Endothelial cell of umbilical vein (primary cell): ENCODE measurements at places on chromosomes 4 and X. TPM values are rescaled to one million over a fixed set of nuclear protein-coding genes. Genes with fewer than 3 reads are reported as not detected.

PTCHD1 gene
- not detected in 2 replicates for total RNA-seq

- peaks cover 4% of the 10 kb centered on the region for H3K27me3 ChIP-seq
- H3K4me3 ChIP-seq, result no peak overlapping the region
- no peak for DNase-seq
- H3K36me3 ChIP-seq, result no peaks in the 10 kb centered on the region
- H3K27ac ChIP-seq, result no peak overlapping the region
- H3K4me1 ChIP-seq, result peaks cover 13% of the 10 kb centered on the region
Observed at GRCh38 chr4:90124276-90124675, 2.9 kb upstream of the CCSER1 start.

ABRAXAS1 gene
- 14.0 and 16.7 TPM in 2 replicates for total RNA-seq

IGSF1 gene
- total RNA-seq, result not detected in 2 replicates

- no peaks in the 10 kb centered on the region for H3K36me3 ChIP-seq
- no peaks in the 10 kb centered on the region for H3K4me1 ChIP-seq
- no peak for DNase-seq
- no peak overlapping the region for H3K4me3 ChIP-seq
Observed at GRCh38 chrX:84760560-84760959, 243.1 kb upstream of the APOOL start.

USP26 gene
- total RNA-seq, result not detected in 2 replicates

- H3K27ac ChIP-seq, result no peak overlapping the region
- no peaks in the 10 kb centered on the region for H3K27me3 ChIP-seq
- no peaks in the 10 kb centered on the region for H3K36me3 ChIP-seq
- no peak for DNase-seq
- no peaks in the 10 kb centered on the region for H3K4me1 ChIP-seq
Observed at GRCh38 chr4:30294295-30294694, 425.9 kb upstream of the PCDH7 start.

- no peaks in the 10 kb centered on the region for H3K4me1 ChIP-seq
- DNase-seq, result no peak
- no peak overlapping the region for H3K4me3 ChIP-seq
- peaks cover 3% of the 10 kb centered on the region for H3K27me3 ChIP-seq
- no peaks in the 10 kb centered on the region for H3K36me3 ChIP-seq
Observed at GRCh38 chr4:141207961-141208360, 12.7 kb upstream of the ZNF330 start.

GRCh38 chrX:78618987-78619386, 40.1 kb downstream of the RTL3 start:
- no peaks in the 10 kb centered on the region for H3K4me1 ChIP-seq
- no peaks in the 10 kb centered on the region for H3K27me3 ChIP-seq
- H3K36me3 ChIP-seq, result no peaks in the 10 kb centered on the region

- no peaks in the 10 kb centered on the region for H3K27me3 ChIP-seq
- no peak overlapping the region for H3K27ac ChIP-seq
- no peak for DNase-seq
- peaks cover 11% of the 10 kb centered on the region for H3K4me1 ChIP-seq
Observed at GRCh38 chr4:8266508-8266907, 3.0 kb upstream of the HTRA3 start.

PNMA6F gene
- total RNA-seq, result not detected in 2 replicates

DNA sequence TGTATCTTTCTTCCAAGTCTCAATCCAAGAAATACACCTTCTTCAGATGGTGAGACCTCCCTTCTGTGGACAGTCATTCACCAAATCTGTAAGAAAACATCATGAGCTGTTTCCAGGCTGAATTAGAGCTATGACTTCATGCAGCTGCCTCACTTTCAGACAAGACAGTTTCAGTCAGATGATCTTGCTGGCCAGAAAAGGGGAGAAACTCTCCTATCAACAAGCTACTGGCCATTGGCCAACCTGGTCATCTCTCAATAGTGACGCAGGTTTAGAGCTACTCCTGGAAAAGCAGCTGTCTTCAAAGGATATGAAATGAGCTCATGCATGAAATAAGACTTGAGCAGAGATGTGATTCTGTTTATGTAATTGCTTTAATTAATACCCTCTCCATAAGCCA, 69.6 kb upstream of the NDP start:
- no peaks in the 10 kb centered on the region for H3K27me3 ChIP-seq
- no peak for DNase-seq
- no peaks in the 10 kb centered on the region for H3K36me3 ChIP-seq
- H3K4me1 ChIP-seq, result no peaks in the 10 kb centered on the region

DNA sequence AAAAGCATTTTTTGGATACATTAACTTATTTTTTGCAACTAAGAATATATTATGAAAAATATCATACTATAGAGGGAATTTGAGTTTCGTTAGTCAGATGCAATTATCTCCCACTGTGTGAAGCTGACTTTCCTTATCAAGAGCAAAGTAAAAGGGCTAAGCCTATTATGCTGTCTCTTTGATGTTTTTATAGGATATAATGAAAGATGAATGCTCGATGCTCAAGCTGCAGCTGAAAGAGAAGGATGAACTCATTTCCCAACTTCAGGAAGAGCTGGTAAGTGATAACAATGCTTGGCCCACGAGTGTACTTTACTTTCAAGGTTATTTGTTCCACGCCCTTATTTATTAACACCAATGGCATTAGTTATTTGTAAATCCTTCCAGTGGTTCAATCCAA, 688.4 kb downstream of the CCSER1 start:
- H3K27me3 ChIP-seq, result no peaks in the 10 kb centered on the region
- peak; percentile 6 for DNase-seq
- H3K4me3 ChIP-seq, result no peak overlapping the region
- H3K36me3 ChIP-seq, result no peaks in the 10 kb centered on the region
- H3K4me1 ChIP-seq, result no peaks in the 10 kb centered on the region
